Esophagus (tissue), 2 donors: ENCODE measurements at places on chromosomes 1 and 21. TPM values are rescaled to one million over a fixed set of nuclear protein-coding genes. Genes with fewer than 3 reads are reported as not detected.

Gene NEXN
- 16.2 TPM for polyA plus RNA-seq

Gene TEX38
- not detected for polyA plus RNA-seq

Gene FCRL5
- polyA plus RNA-seq = 0.08 TPM

Gene APH1A
- polyA plus RNA-seq = 116 TPM

Gene PRRC2C
- 29.3 TPM for polyA plus RNA-seq

Gene KRTAP21-2
- not detected for polyA plus RNA-seq

Gene PLXNA2
- polyA plus RNA-seq = 12.6 TPM

Gene KCTD3
- 29.6 TPM for polyA plus RNA-seq

Gene ECM1
- polyA plus RNA-seq = 1,189 TPM

Gene PPIAL4G
- polyA plus RNA-seq = not detected

Gene CD48
- polyA plus RNA-seq = 3.3 TPM

Gene ZNF648
- not detected for polyA plus RNA-seq

Gene TAS1R1
- 0.04 TPM for polyA plus RNA-seq

Gene LMX1A
- polyA plus RNA-seq = 0.01 TPM

Gene CELA3B
- polyA plus RNA-seq = 0.18 TPM

Gene IL20
- not detected for polyA plus RNA-seq

Gene PCP4L1
- polyA plus RNA-seq = 16.2 TPM

Gene CD1E
- polyA plus RNA-seq = 2.2 TPM

Gene BSND
- not detected for polyA plus RNA-seq

Gene IFNLR1
- 2.2 TPM for polyA plus RNA-seq

Gene IVL
- 161 TPM for polyA plus RNA-seq

Gene OR2T33
- not detected for polyA plus RNA-seq

Gene MMEL1
- 11.6 TPM for polyA plus RNA-seq

Gene TSPAN2
- polyA plus RNA-seq = 4.2 TPM

Gene KIRREL1
- 3.7 TPM for polyA plus RNA-seq

Gene SH3BGR
- 4.9 TPM for polyA plus RNA-seq

Gene GPR153
- 2.7 TPM for polyA plus RNA-seq

Gene SLC1A7
- 0.10 TPM for polyA plus RNA-seq

Gene HES5
- polyA plus RNA-seq = 1.5 TPM

Gene ATP1A4
- polyA plus RNA-seq = 0.06 TPM

Gene OR2T29
- polyA plus RNA-seq = not detected

Gene MYOM3
- 0.37 TPM for polyA plus RNA-seq

Gene STXBP3
- polyA plus RNA-seq = 26.1 TPM

Gene CYP4A11
- 0.01 TPM for polyA plus RNA-seq

Gene GPR137B
- polyA plus RNA-seq = 2.1 TPM

Gene CFHR2
- not detected for polyA plus RNA-seq

Gene PCAT6
- 8.9 TPM for polyA plus RNA-seq

Gene ETNK2
- 16.1 TPM for polyA plus RNA-seq

Gene ETV3L
- polyA plus RNA-seq = not detected

Gene FCGR3A
- 1.0 TPM for polyA plus RNA-seq

Gene OR4F16
- polyA plus RNA-seq = not detected

Gene SLX9
- 16.1 TPM for polyA plus RNA-seq
